Stimulated activated CD4-positive, alpha-beta T cell treated with anti-CD3 and anti-CD28 coated beads, Interleukin-1b, Interleukin-23, amount 100 ng/mL, for 1 hour (primary cell): ENCODE measurements at places on chromosomes 5 and 9.

GRCh38 chr5:74613283-74613682, 27.2 kb downstream of the ENC1 start:
- DNase-seq = no peak

DNA sequence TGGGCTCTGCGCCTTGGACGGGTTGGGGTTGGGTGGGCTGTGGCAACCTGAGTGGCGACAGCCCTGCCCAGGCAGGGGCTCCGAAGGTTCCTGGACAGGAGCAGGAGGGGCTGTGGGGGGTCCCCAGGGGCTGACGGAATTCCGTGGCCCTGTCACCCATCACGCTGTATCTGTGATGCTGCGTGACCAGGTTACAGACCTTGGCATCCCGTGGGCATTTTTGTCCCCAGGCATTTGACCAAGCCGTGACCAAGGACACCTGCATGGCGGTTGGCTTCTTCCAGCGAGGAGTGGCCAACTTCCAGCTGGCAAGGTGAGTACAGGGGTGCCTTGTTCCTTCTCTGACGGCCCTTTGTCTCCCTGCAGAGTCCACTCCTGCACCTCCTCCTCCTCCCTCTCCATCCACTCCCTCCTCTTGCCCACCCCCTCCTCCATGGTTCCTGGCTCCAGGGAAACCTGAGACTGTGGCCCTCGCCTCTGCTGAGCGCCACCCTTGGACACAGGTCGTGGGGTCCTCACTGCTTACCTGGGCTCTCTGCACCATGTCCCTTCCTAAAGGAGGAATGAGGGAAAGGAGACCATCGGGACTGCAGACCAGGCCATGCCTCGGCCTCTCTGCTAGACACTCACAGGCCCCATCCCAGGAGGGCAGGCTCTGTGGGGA, 3.0 kb downstream of the NOXA1 start:
- no peak for DNase-seq

DNA sequence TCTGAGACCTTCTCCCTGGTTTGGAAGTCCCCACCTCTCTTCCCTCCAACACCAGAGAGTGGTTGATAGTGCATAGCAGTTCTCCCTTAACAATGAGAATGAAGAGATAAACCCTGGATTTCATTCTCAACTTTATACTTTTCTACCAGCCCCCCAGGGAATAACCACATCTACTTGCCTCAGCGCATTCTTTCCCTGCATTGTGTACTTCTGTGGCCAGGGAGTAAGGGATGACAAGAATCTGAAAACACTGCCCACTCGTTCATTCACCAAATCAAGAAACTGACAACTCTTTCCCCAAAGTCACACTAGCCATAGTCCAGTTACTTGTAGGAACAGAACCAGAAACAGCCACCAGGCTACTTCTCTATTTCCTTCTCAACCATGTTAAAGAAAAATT, 46.0 kb upstream of the SPIN1 start:
- DNase-seq = no peak

GRCh38 chr9:36940500-36940853, 93.6 kb downstream of the PAX5 start:
- DNase-seq = no peak
